B cell (primary cell): ENCODE measurements at places on chromosomes 12 and 14.

- no peaks in the 10 kb centered on the region for H3K27me3 ChIP-seq
- H3K36me3 ChIP-seq, result no peaks in the 10 kb centered on the region
- H3K27ac ChIP-seq, result no peak overlapping the region
- no peak overlapping the region for H3K4me3 ChIP-seq
These were observed 218.8 kb upstream of the TMPO start for GRCh38 chr12:98296462-98297079.

DNA sequence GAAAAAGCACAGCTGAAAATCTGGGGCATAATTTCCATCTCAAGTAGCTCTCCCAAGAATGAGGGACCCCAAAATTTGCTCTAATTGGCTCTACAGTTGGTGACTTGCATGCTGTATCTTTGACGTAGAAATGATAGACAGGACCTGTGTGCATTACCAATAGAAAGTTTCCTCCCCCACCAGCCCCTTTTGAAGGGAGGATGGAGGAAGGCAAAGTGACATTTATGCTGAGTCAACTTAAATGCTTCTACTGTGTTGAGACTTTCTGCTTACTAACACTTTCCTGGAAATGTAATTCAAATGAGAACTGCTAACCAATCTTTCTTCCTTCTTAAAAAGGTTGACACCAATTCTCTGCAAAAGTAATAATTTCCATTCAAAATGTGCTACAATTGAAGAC is 31.9 kb downstream of the TSPAN8 start:
- no peak overlapping the region for H3K4me3 ChIP-seq
- no peak overlapping the region for H3K27ac ChIP-seq
- no peak for DNase-seq
- H3K36me3 ChIP-seq, result no peaks in the 10 kb centered on the region

GRCh38 chr12:52461693-52462092 is 9.7 kb upstream of the KRT6B start:
- no peaks in the 10 kb centered on the region for H3K4me1 ChIP-seq
- H3K27ac ChIP-seq, result no peak overlapping the region
- no peak overlapping the region for H3K4me3 ChIP-seq
- H3K27me3 ChIP-seq, result no peaks in the 10 kb centered on the region
- DNase-seq, result no peak

- H3K27me3 ChIP-seq, result no peaks in the 10 kb centered on the region
- H3K27ac ChIP-seq, result no peak overlapping the region
- H3K36me3 ChIP-seq, result no peaks in the 10 kb centered on the region
- no peak for DNase-seq
- no peaks in the 10 kb centered on the region for H3K4me1 ChIP-seq
- no peak overlapping the region for H3K4me3 ChIP-seq
These were observed 6.1 kb upstream of the KRT74 start for GRCh38 chr12:52579468-52580465.

DNA sequence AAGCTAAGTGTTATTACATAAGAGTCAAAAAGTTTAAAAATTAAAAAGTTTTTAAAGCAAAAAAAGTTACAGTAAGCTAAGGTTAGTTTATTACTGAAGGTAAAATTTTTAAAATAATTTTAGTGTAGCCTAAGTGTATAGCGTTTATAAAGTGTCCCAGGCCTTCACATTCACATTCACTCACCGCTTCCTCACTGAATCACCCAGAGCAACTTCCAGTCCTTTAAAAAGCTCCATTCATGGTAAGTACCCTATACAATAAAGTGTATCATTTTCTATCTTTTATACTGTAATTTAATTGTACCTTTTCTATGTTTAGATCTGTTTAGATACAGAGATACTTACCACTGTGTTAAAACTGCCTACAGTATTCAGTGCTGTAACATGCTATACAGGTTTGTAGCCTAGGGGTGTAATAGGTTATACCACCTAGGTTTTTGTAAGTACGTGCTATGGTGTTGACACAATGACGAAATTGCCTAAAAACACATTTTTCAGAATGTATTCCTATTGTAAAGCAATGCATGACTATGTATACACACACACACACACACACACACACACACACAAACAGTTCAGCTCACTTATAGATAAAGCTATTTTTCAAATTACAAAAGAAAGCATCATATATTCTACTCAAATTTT is 3.7 kb downstream of the CLEC14A start:
- no peaks in the 10 kb centered on the region for H3K4me1 ChIP-seq
- no peak overlapping the region for H3K27ac ChIP-seq
- DNase-seq, result no peak
- H3K36me3 ChIP-seq, result no peaks in the 10 kb centered on the region
- no peak overlapping the region for H3K4me3 ChIP-seq

DNA sequence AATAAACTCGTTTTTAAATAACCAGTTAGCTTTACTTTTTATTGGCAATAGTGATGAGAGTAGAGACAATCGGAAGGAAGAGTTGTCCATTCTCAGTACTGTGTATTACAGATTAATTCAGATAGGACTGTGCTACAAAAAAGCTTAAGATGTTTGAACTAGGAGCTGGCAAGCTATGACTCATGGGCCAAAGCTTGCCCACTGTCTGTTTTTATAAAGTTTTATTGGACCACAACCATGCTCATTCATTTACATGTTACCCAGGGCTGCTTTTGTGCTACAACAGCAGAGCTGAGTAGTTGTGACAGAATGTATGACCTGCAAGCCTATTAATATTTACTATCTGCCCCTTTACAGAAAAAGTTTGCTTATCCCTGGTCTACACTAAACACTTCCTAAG is 19.4 kb downstream of the GNS start:
- no peaks in the 10 kb centered on the region for H3K4me1 ChIP-seq
- H3K27ac ChIP-seq, result no peak overlapping the region
- peaks cover 59% of the 10 kb centered on the region for H3K36me3 ChIP-seq
- H3K27me3 ChIP-seq, result no peaks in the 10 kb centered on the region
- DNase-seq, result no peak
- H3K4me3 ChIP-seq, result no peak overlapping the region
